Kasumi-1 (cell line): ENCODE measurements at places on chromosomes 7 and 10.

GRCh38 chr10:94085288-94085687 lies 91.6 kb downstream of the PLCE1 start:
- no peak for DNase-seq

- DNase-seq: peak; percentile 3
Measured at GRCh38 chr7:1758028-1758858, 88.2 kb downstream of the ELFN1 start.

DNA sequence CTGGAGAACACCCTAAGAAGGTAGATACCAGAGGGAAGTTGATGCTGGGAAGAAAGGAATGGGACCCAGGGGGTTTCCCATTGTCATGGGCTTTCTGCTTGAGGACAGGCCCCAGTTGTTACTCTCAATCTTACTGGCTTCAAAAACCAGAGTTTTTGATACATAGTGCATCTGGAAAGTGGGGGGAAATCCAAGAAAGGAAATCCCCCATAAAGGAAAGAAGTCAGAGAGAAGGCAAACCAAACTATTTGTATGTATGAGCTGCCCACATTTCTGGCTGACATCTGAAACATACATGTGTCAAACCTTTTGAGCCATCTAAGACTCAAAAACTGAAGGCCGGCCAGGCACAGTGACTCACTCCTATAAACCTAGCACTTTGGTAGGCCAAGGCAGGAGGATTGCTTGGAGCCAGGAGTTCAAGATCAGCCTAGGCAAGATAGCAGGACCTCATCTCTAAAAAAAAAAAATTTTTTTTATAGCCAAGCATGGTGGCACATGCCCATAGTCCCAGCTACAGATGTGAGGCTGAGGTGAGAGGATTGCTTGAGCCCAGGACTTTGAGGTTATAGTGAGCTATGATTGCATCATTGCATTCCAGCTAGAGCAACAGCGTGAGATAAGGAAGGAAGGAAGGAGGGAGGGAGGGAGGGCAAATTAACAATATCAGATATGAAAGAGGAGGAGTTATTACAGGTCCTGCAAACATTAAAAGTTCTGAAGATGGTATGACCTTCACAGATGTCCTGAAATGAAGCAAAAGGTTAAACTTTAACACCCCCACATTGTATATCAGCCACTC lies 6.7 kb upstream of the COA1 start:
- peak; percentile 35 for DNase-seq

DNA sequence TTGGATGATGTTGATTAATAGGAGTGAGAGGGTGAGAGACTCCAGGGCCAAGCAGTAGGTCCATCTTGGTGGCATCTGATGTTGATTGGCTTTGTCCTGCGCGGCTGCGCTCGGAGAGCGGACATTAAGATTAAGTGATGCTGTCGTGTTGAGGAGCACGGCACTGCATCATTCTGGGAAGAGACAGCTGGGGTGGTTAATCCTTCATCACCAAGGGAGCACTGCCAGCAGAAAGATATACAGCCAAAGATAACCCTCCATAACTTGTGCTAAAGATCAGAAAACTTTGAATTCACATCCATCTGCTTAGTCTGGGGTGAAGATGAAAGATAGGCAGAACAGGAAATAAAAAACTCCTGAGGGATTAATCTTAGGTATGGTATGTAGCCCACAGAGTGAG lies 208.3 kb downstream of the LRMDA start:
- DNase-seq: no peak

- DNase-seq: no peak
Measured at GRCh38 chr10:78923647-78924318, 145.0 kb upstream of the ZMIZ1 start.

DNA sequence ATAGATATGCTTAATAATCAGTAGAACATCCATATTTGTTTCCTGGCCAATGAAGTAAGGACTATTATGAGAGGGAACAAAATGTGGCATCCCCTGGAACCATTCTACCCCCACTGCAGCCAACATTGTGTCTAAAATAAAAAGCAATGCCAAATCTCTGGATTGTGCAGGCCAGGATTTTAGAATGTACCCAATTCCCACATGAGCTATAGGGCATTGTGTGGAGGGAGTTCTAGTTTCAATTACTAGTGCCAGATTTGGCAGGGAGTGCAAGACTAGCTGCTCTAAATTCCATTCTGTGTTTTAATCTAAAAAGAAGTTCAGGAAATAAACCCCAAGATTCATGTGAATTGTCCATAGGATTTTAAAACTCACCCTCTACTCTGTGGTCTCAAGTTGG lies 112.3 kb downstream of the HGF start:
- DNase-seq: no peak

DNA sequence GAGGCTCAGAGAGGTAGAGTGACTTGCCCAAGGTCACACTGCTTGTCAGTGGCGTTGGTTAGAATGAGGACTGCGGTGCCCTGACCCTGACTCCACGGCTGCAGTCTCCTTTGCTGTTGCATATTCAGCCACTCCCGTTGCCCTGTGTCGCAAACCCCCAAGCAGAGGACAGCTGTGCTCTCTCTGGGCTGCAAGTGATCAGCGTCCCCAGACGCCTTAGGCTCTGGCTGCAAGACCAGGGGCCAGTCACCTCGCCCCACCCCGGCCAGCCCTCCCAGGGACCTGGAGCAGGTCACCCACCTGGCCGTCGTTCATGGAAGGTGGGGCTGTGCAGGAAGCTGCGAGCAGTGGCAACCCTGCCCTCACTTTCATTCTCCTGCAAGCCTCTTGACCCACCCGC lies 51.7 kb upstream of the NANOS1 start:
- DNase-seq: no peak

DNA sequence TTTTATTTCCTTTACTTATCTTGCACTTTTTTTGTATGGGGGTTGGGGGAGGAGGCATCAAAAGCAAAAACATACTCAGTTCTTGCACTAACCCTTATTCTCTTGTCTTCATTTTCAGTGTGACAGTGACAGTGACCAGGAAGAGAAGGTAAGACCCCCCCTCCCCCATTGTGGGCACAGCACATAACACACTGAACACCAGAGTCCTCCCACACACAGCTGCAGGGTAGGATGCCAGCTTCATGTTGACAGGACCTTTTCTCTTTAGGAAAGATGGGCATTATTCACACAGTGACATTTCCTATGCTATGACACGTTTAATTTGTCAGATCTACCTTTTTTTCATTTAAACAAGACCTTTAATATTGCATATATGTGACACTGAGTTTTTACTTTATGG lies 696.3 kb upstream of the GALNT17 start:
- DNase-seq: no peak

DNA sequence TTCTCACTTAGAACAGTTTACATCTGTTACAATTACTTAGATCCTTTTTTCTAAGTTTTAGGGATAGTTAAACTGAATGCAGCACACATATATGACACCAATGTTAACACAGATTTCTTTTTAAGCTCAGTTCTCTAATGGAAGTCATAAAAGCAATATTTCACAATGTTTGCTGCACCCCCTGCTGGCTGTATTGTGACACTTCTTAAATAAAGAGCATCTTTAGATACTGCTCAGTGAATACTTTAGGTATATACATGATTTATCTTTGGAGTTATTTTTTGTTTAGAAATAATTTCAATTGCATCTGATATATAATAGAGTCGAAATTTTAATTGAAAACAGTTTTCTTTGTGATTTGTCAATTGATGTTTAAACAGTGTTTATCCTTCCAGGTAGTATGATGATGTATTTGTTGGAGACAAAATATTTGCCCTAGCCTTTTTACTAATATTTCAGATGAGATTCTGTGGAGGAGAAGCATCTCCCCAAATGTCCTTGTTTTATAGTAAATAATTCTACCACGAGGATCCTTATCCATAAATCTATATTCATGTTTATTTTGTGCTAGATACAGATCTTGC lies 174.4 kb downstream of the ST7 start:
- DNase-seq: peak; percentile 65

GRCh38 chr7:44218418-44219201 lies 17.8 kb downstream of the YKT6 start:
- no peak for DNase-seq

DNA sequence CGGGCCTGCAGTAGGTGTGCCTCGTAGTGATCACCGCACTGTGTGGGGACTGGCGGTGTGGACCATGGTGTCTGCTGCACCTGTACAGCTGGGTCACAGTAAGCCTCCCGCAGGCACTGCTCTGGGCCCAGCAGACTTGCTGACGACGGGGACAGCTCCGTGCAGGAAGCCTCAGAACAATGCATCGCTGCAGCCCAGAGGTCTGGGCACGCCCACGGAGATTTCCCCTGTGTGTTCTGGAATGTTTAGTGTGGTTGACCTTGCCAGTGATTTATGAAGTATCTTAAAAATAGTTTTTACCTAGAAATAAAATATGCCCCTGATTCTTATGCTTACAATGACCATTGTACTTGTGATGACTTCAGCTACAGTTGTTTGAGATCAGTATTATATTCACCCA lies 59.1 kb upstream of the ZNF32 start:
- DNase-seq: no peak

GRCh38 chr10:3009341-3009740 lies 58.0 kb upstream of the PFKP start:
- no peak for DNase-seq

- no peak for DNase-seq
Measured at GRCh38 chr7:27163288-27164044, 1.9 kb downstream of the HOXA9 start.

DNA sequence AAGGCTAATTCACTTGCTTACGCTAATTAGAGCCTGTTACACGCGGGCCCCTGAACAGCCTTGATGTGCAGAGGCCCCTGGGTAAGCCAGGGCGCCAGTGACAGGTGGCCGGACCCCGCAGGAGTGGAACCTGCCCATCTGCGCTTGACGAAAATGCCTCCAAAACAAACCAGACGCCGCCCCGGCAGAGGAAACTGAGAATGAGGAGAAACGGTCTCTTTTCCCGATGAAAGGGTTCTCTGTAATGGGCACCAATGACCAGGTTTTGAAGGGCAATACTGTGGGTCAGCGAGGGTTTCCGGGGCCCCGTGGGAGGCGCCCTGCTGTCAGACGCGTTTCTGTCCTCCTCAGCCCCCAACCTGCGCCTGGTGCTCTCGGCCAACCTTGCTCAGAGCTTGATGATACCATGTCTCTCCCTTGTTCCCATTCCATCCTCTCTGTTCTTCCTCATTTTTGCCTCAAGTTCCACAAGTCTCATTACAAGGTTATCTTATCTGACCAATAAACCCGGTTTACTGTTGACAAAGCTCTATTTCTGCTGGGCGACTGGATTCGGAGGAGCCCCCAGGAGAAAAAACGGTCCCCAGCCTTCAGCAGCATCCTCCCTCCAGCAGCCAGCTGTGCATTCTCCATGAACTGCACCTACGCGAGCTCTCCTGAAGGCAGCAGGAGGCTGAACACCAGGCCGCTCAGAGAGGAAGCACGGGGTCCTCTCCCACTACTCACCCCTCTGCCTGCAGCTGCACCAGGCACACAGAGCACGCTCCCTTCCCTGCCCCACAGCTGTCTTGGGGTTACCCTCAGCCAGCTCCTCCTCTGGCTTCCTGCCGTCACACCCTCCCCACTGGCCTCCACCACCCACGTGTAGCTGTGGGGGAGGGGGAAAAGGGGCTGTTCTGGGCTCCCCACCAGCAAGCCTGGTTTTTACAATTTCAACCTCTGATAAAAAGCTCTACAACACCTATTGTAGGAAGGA lies 202.0 kb downstream of the MAD1L1 start:
- DNase-seq: no peak

DNA sequence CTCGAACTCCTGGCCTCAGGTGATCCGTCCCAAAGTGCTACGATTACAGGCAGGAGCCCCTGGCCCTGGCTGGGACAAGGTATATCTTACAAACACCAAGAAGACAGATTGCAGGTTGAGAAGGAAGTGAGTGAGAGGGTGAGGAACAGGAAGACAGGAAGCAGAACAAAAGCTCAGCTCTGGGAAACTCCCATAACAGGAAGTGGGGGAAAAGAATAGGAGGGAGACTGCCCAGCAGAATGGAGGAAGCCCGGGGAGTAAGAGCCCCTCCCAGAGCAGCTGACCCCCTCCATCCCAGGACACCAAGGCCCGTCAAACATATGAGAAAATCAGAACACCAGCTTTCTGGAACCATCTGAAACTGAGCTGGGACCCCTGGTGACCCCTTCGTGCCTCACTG lies 2.9 kb downstream of the TECPR1 start:
- peak; percentile 1 for DNase-seq

DNA sequence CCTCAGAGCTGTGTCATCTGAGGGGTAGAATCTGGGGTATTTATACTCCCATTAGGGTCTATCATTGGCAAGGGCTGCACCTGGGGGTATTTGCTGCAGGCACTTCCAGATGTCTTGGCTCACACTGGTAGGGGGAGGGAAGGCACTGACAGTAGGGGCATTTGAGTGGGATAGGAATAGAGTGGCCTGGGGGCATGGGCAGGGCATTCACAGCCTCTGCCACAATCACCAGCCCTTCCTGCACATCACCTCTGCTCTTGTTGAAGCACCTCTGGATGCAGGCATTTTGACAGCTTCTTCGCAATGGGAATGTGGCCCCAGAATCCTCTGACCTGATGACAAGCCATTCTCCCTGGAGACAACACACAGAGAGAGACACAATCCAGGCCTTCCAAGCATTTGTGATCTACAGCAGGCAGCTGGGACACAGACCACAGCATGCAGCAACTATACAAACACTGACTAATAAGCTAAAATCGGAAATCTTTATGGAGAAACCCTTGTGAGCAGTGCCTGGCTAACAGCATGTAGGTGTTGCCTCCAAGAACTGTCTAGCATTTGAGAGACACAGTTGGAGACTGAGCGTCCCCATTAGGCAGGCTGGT lies 178.5 kb downstream of the KCNMA1 start:
- no peak for DNase-seq

DNA sequence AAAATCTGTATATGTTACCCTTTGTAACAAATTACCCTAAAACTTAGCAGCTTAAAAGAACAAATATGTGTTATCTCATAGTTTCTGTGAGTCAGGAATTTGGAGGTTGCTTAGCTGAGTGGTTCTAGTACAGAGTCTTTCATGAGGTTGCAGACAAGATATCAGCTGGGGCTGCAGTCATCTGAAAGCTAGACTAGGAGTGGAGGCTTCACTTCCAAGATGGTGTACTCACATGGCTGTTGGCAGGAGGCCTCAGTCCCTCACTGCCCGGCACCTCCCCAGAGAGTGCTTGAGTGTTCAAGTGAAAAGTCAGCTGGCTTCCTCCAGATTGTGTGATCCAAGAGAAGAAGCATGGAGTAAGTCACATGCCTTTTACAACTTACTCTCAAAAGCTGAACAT lies 16.9 kb upstream of the GGCT start:
- no peak for DNase-seq

DNA sequence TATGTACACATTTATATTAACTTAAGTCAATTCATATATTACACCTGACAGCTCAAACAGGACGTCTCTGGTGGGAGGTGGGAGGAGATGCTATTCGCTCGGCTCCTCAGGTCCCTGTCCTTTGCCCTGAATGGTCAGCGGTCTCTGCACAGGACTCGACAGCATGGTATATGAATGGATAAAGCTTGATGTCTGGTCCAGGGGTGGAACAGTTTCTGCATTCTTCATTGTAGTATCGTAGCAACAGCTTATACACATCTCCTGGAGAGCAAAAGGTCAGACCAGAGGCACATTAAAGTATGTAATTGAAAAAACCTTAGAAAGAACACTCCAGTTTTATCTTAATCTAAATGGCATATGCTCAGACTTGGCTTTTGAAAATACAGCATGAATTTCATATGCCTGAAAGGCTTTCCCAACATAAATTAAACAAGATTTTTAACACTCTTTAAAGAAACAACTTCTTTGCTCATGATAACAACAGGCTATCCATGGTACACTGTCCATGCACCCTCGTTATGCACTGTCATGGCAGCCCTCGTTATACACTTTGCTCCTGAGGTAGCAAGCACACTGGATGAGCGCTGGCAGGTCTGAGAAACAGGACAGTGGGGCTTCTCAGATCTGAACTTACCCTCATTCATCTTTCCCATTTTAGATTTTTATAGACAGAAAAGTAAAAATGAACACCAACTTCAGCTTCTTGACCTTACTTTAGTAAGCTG lies 57.3 kb upstream of the OGDHL start:
- no peak for DNase-seq
